Epithelial cell of proximal tubule (primary cell): ENCODE measurements at places on chromosomes 11 and 22.

DNA sequence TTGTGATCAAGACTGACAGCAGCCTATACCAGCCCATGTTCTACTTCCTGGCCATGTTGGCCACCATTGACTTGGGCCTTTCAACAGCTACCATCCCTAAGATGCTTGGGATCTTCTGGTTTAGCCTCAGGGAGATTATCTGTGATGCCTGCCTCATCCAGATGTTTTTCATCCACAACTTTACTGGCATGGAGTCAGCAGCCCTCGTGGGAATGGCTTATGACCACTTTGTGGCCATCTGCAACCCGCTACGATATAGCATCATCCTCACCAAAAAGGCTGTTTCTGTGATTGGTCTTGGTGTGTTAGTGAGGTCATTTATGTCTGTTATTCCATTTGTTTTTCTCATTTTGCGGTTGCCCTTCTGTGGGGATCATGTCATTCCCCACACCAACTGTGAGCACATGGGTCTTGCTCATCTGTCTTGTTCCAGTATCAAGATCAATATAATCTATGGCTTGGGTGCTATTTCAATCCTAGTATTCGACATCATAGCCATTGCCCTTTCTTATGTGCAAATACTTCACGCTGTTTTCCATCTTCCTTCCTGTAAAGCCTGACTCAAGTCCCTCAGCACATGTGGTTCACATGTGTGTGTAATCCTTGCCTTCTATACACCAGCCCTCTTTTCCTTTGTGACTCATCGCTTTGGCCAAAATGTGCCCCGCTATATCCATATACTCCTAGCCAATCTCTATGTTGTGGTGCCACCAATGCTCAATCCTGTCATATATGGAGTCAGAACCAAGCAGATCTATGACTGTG, 23.6 kb downstream of the OR52E1 start:
- DNase-seq: no peak

GRCh38 chr11:83033972-83034672, 37.6 kb downstream of the RAB30 start:
- no peak for DNase-seq

GRCh38 chr11:79236541-79236971, 204.3 kb downstream of the TENM4 start:
- DNase-seq: no peak

- peak; percentile 30 for DNase-seq
Observed at GRCh38 chr11:82631722-82632630, 101.7 kb downstream of the FAM181B start.

- DNase-seq: peak; percentile 89
Observed at GRCh38 chr11:87437844-87438223, 400.1 kb downstream of the TMEM135 start.

- DNase-seq: no peak
Observed at GRCh38 chr11:131665344-131665968, 295.0 kb downstream of the NTM start.

GRCh38 chr22:17980015-17980590, 44.3 kb downstream of the MICAL3 start:
- DNase-seq: no peak

- DNase-seq: no peak
Observed at GRCh38 chr22:33869946-33870345, 50.3 kb downstream of the LARGE1 start.

- no peak for DNase-seq
Observed at GRCh38 chr11:30549565-30549964, 36.6 kb downstream of the MPPED2 start.

DNA sequence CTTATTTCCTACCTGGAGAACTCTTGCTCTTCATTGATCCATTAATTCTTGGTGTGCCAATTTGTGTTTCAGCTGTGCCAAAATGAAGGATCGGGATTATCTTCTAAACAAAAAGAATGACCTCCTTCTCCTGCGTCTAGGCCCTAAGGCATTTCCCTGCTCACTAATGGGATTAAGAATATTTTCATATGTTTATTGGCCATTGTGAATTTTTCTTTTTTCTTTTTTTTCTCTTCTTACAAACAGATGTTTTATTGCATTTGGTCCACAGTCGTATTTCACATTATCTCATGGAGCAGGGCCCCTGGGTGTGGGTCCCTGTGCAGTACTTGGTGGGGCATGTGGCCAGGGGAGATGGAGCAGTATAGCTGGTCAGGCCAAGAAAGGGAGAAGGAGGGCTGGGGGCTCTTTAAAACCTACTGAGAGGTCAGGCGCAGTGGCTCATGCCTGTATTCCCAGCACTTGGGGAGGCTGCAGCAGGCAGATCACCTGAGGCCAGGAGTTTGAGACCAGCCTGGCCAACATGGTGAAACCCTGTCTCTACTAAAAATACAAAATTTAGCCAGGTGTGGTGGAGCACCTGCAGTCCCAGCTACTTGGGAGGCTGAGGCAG, 35.3 kb upstream of the HORMAD2 start:
- DNase-seq: no peak

- no peak for DNase-seq
Observed at GRCh38 chr11:131802440-131803115, 432.2 kb downstream of the NTM start.

GRCh38 chr11:64916040-64916774, 802 bp downstream of the ATG2A start:
- no peak for DNase-seq

DNA sequence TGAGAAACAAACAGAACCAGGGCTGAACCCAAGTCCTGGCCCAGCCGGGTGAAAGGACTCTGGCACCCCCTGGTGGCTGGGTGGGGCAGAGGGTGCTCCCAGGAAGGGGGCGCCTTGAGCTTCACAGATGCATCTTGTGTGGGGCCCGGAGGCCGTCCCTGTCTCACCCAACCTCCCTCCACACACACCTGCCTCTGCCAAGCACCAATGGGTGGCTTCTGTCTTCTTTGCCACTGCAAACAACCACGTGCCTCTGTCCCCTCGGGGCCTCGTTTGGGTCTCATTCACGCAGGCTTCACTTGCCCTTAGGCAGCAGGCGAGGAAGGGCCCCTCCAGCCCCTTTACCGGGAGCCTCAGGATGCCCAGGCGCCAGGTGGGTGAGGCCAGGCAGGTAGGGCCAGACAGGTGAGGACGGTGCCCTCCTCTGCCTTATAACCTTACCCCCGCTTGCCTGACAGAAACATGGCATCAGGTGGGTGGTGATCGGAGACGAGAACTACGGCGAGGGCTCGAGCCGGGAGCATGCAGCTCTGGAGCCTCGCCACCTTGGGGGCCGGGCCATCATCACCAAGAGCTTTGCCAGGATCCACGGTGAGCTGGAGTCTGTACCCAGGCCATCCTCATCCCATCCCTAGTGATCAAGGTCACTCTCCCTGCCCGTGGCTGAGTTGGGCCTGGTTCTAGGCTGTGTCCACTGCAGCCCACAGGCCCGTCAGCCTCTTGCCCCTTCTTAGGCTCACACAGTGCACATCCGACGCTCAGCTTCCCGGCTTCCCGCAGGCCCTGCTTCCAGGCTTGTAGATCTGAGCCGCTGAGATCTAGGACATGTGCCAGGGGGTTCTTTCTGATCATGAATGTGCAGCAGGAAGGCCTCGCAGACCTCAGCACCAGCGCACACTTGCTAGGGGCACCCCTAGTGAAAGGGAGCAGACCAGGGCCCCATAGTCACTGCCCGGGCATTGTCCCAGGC, 17.2 kb downstream of the POLR3H start:
- no peak for DNase-seq

DNA sequence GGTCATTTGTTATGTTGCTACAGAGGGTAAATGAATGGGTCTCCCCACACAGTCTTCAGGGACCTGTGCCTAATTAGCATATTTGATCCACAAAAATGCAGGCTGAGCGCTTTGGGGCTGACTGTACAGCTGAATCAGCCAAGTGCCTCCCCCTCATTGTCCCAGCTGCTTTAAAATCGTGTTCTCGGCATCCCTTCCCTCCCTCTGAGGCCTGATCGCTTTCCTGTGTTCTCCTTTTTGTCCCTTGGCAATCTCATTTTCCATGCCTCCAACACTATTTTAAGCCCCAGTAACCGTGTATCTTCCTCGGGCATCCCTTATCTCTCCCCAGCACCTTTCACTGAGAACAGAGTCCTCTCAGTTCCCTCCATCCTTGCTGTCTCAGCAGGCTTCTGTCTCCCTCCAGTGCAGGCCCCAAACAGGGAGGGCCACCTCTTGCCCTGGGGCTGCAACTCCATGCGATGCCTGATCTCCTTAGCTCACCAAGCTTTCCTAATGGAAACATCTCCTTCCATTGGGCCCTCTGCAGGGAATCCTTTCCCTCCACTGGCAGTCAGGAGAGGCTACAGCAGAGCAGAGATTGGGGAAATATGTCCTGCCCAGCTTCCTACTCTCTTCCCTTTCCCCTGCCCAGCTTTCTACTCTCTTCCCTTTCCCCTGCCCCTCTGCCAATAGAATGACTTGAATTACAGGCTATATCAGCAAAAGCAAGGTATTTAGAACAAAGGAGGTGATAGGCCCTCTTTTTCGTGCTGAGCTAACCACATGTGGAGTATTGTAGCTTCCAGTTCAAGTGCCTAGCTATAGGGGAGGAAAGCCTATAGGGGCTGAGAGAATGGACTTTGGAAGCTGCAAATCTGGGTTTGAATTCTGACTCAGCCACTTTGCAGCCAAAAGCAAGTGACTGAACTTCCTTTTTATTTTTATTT, 13.8 kb downstream of the UQCR10 start:
- no peak for DNase-seq

DNA sequence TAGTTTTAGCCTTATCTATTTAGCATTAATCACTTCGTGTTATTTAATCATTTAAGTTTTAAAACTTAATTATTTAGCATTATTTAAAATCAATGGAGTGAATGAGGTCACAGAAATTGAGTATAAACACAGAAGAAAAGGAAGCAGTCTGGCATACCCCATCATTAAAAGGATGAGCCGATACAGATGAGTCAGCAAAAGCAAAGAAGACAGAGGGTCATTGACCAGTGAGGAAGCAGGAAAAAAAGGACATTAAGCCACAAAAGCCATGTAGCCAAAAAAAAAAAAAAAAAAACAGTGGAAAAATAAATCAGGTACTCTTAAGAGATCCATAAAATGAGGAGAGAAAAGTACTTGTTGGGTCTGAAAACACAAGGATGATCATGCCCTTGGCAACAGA, 71.5 kb downstream of the TYR start:
- no peak for DNase-seq

DNA sequence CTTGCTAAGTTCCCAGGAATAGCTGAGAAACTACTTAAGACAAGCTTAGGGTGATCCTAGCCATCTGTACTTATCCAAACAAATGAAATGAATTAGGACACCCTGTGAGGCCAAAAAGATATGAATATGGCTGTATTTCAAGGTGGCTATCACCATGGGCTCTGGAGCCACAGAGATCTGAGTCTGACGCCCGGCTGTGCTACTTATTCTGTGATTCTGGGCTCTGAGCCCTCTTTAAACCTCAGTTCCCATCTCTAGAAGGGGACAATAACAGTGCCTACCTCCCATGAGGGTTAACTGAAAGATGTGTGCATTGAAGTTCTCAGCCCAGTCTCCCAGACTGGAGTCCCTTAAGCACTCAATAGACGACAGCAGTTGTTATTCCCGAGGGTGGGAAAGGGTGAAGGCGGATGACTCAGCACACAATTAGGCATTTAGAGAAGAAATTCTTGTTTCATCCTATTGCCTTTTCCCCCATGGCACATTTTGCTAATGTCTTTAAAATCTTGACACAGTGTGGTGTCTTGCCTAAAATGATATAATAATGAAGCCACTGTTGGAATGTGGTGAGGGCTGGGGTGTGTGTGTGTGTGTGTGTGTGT, 132.5 kb downstream of the ADAMTS15 start:
- DNase-seq: no peak

DNA sequence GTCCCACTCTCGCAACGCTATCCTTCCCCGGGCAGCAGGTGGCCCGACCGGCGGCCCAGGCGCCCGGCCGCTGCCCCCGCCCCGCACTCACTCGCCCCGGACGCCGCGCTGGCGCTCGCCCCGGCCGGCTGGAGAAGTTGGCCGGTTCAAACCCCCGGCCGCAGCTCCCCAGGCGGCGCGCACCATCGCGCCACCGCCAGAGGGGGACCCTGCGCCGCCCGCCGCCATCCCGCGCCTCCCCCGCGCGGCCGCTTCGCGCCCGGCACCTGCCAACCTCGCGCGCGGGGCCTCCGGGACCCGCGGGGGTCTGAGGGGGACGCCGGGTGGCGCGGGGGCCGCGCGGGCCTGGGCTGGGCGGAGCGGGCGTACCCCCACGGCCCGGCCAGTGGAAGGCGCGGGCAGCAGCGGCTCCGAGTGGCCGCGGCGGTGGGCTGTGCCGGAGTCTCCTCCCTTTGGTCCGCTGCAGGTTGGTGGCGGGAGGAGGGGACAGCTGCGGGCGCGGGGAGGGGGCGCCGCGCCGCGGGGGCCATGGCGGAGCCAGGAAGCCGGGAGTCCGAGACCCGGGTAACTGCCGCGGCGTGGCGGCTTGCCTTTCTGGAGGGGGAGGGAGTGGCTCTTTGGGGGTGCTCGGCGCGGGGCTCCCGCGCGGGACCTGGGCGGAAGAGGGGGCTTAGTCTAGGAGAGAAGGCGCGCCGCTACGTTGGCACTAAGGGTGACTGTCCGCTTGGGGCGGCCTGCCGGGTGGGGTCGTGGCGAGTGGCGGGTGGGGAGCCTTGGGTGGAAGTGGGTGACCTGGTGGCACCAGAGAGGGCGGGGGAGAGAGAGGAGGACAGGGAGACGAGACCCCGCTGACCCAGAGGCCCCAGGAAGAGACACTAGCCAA, at the start of the genes MPST and TST:
TSS of gene MPST (plus strand) at position 434 of the 883 bp plus-strand sequence. CDS start at position 529, 95 bp downstream.
TSS of gene TST (minus strand) at position 139 of the 883 bp plus-strand sequence. CDS start 715 bp downstream, outside the sequence.
- DNase-seq: no peak

DNA sequence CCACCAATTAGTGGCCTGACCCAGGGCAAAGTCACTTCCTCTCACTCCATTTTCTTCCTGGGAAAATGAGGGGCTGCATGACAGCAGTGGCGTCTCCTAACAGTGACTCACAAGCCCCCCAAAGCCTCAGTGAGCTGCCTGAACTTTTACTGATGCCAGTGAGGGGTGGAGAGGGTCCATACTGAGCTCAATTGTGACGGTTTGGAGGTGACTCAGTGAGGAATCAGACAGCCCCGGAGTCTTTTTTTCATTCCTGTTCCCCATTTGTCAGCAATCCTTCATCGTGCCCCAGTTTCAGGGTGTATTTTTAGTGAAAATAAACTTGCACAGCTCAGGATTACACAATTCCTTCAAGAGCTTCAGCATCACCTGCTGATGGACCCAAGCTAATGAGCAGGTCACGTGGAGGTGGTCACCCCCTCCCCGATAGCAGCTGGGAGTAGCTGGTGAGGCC, 30.1 kb upstream of the RASD2 start:
- DNase-seq: no peak

- no peak for DNase-seq
Observed at GRCh38 chr11:103544874-103545273, 435.6 kb downstream of the DYNC2H1 start.

- no peak for DNase-seq
Observed at GRCh38 chr22:41491374-41492100, 22.6 kb downstream of the ACO2 start.

- DNase-seq: no peak
Observed at GRCh38 chr11:3000032-3000961, 8.2 kb upstream of the NAP1L4 start.
